ENCODE measurements at places on chromosomes 2 and 18.

- DNase-seq: no peak
Observed at GRCh38 chr2:14475994-14476393, 156.5 kb upstream of the LRATD1 start.

DNA sequence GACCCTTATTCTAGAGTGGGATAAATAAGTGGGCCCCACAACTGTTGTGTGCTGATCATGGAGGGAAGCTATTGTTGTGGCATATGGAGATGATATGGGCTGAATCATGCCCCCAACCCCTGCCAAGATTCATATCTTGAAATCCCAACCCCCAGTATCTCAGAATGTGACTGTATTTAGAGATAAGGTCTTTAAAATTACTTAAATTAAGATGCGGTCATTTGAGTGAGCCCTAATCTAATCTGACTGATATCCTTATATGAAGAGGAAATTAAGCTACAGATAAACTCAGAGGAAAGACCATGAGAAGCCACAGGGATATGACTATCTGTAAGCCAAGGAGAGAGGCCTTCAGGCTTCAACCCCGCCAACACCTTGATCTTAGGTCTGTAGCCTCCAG lies 188.3 kb upstream of the RND3 start:
- DNase-seq: no peak

DNA sequence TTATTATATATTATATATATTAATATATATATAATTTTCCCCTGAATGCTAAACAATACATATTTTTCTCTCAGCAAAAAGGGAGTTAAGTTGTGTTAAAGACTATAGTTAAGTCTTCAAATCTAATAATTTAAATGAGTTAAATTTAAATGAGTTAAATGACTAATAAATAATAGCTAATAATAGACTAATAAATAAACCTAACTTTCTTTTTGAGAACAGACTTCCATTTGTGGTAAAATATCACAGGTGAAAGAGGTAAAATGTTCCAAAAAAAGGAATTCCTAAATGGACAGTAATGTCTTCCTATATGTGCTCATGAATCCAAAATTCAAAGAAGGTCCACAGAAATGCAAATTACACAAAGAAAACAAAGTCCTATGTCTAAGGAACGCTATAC lies 74.6 kb downstream of the SLC25A12 start:
- no peak for DNase-seq

- no peak for DNase-seq
Observed at GRCh38 chr18:42937436-42937835, 178.0 kb downstream of the RIT2 start.

DNA sequence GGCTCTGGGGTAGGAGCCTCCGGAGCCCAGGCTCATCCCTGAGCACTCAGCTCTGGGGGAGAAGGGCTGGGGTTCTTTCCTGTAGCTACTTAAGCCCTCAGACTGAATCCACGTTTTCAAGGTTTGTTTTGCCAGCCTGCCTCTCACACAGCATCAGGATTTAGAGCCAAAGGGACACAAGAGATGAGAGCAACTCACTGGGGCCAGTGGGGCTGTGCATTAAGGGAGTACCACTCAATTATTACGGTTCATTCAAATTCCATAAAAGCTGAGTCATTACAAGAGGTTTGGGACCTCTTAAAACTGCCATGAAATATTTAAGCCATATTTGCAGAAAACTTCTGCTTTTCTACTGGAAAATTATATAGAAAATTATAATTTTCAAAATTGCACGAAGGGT lies 17.1 kb upstream of the SNED1 start:
- no peak for DNase-seq

- no peak for DNase-seq
Observed at GRCh38 chr2:238237431-238238135, 2.3 kb downstream of the HES6 start.

DNA sequence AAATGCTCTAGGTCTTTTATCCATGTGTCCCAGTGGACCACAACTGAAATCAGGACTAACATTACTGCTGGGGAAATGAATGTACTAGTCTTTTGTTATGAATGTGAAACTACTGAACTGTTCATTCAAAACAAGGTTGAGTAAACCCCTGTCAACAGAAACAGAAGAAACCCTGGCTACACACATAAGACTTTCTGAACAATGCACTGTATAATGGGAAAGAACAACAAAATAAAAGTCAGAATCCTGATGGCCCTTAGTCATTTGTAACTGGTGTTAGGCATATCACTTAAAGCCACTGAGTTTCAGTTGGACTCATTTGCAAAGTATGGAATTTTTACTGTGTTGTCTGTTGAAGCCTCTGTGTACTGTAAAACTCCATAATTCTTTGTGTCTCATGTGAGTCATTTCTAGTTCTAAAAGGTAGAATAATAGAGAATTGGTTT lies 77.0 kb upstream of the UBXN4 start:
- no peak for DNase-seq

DNA sequence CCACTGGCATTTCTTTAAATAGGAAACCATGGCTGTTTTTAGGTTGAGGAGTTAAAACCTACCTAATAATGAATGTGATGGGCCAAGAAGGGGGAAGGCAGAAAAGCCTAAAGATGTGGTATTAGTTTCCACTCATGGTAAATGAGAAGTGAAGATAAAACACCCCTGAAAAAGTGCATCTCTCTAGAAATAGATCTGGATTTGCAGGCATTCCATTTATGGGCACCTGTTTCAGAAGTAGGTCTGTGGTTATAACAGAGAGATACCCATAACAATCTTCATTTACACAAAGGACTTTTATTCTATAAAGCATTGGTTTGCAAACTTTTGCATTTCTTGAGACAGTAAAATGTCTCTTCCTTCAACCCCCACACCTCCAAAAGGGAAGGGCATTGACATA lies 62.1 kb downstream of the PRKCE start:
- DNase-seq: no peak

DNA sequence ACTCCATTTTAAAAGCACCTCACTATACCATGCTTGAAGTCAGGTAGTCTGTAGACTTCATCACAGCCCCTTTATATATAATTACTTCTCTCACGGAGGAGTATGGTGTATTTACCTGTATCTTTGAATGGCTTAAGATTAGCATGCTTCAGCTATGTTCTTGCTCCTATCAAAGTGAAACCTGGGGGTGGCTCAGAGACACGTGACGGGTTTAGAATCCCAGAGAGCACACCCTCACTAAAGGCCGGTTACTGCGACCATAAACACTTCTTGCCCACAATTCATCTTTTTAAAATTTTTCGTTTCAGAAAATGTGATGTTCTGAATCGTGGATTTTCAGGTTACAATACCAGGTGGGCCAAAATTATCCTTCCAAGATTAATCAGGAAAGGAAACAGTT lies 3.6 kb downstream of the IAH1 start:
- DNase-seq: no peak

DNA sequence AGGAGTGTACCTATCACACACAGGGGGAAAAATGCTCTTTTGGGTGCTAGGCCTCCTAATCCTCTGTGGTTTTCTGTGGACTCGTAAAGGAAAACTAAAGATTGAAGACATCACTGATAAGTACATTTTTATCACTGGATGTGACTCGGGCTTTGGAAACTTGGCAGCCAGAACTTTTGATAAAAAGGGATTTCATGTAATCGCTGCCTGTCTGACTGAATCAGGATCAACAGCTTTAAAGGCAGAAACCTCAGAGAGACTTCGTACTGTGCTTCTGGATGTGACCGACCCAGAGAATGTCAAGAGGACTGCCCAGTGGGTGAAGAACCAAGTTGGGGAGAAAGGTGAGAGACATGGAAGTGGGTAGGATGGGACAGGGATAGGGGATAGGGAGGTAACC lies 12.2 kb downstream of the DHRS9 start:
- DNase-seq: no peak

- DNase-seq: peak; percentile 74
Observed at GRCh38 chr2:128623776-128624761, 305.4 kb upstream of the HS6ST1 start.

DNA sequence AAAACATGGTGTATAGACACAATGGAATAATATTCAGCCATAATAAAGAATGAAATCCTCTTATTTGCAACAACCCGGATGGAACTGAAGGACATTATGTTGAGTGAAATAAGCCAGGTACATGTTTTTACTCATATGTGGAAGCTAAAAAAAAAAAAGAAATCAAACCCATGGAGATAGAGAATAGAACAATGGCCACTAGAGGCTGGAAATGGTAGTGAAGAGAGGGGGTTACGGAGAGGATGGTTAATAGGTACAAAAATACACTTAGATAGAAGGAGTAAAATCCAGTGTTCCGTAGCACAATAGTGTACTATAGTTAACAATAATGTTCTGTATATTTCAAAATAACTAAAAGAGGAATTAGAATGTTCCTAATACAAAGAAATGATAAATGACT lies 12.8 kb upstream of the KIAA2012 start:
- no peak for DNase-seq

DNA sequence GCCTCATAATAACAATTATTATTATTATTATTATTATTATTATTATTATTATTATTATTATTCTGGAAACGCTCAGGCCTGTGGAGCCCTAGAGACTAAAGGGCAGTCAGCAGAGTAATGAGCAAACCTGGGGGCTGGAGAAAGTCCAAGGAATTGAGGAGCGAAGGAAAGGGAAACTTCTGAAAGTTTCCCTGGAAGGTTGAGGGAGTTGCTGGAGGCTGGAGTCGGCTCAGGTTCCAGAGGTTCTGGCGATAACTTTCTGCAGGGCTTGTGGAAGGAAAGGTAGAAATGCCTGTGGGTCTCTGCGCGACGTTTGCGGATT lies 9.2 kb downstream of the POU3F3 start:
- DNase-seq: no peak

DNA sequence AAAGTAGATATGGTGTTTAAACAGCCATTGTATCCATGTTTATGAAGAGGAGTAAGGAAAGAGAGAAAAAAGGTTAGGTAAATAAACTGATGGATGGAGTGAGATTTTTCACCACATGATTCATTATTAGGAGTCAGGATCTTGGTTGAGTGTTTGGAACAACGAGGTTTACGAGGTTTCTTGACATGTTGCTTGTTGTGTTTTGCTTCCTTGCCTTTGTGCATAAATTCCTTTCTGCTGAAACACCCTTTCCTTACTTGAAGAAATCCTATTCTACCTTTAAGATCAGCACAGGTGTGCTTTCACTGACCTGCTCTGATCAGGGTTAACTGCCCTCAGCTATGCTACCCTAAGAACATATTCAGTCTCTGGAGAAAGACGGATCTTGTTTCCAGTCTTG lies 66.6 kb downstream of the EFEMP1 start:
- no peak for DNase-seq

DNA sequence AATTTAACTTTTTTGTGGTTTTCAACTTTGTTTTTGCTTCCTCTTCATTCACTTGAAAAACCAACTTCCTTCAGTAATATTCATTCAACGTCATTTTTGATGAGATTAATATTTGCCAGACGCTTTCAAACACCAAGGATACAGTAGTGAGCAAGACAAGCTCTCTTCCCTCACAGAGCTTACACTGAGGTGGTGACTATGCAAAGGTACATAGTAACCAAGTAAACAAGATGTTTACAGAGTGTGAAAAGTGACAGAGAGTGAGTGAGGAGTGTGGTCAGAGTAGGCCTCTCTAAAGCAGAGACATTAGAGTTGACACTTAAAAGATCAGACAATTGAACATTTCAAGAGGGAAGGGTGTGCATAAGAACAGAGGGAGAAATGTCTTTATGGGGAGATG lies 155.5 kb downstream of the TMEM247 start:
- DNase-seq: no peak

DNA sequence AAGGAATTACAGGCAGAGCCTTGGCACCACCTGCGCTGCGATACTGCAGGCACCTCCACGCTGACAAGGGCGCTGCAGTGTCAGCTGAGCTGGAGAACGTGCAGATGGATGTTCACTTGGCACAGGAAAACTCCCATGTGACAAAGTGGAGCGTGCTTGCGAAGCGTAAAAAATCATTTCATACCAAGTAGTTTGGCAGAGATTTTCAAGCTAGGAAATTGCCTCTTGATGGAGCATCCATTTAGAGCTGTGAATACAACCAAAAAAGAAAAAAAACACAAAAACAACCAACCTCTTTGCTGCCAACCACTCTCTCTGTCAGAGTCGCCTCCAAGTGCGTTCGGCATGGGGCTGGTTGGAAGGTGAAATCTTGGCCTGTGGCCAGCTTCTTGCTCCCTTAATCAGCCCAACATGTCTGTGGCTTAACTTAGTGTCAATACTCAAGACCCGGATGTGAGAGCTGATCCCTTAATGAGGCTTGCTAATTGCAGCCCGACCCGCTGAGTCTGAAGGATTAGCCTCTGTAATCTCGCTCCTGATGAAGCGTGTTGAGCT lies 38.1 kb downstream of the ACOXL start:
- DNase-seq: no peak

GRCh38 chr2:230413479-230413878 lies 2.5 kb upstream of the SP100 start:
- DNase-seq: no peak

DNA sequence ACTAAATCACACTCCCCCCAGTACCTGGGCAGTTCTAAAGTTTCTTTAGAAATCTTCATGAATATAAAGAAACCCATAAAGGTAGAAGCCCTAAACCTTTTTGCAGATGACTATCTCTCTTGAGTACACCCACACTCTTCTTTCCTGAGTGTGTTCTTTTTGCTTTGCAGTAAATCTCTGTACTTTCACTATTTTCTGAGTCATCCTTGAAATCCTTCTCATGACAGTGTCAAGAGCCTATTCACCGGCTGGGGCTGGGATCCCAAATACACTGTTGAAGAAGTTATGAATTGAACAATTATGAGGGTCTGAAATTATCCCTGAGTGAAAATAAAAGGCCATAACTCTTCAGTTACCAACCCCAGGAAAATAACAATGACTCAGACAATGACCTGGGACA lies 133.9 kb upstream of the CCDC195 start:
- DNase-seq: no peak

DNA sequence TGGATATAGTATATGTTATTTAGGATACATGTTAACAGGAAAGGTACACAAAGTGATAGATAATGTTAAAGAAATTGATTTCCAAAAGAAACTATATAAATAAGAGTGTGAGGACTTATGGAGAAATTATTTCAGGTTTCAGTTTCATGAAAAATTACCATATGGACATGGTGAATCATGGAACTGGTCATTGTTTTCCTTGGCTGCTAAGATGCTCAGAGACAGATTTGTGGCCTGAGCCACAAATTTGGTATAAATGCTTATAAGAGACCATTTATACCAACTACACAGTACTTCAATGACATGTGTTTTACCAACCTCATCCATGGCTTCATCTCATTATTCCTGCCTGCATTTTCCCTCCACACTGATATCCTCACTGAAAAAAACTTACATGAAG lies 188.1 kb downstream of the FMNL2 start:
- no peak for DNase-seq

GRCh38 chr2:46829231-46829995 lies 86.2 kb downstream of the MCFD2 start:
- no peak for DNase-seq

- no peak for DNase-seq
Observed at GRCh38 chr2:173764094-173764493, 201.1 kb downstream of the SP3 start.

GRCh38 chr2:10712185-10712809 lies 9.1 kb upstream of the ATP6V1C2 start:
- DNase-seq: no peak

- DNase-seq: no peak
Observed at GRCh38 chr2:24191848-24192247, 17.0 kb downstream of the FAM228A start.
